ENCODE measurements at places on chromosomes 5 and 9. TPM values are rescaled to one million over a fixed set of nuclear protein-coding genes. Genes with fewer than 3 reads are reported as not detected.

The OR1J2 gene
- total RNA-seq: not detected

The TAF1L gene
- total RNA-seq: not detected

The SLCO6A1 gene
- total RNA-seq: not detected

The PCDHGC4 gene
- 0.26 TPM for total RNA-seq

The BTNL8 gene
- total RNA-seq: 1.2 TPM

The EPB41L4B gene
- 0.35 TPM for total RNA-seq

The PCDHB15 gene
- under 0.01 TPM for total RNA-seq

The IRX4 gene
- total RNA-seq: 1.4 TPM
